ENCODE measurements at places on chromosomes 4 and X.

GRCh38 chr4:90189946-90190345, 62.8 kb downstream of the CCSER1 start:
- no peak for DNase-seq

DNA sequence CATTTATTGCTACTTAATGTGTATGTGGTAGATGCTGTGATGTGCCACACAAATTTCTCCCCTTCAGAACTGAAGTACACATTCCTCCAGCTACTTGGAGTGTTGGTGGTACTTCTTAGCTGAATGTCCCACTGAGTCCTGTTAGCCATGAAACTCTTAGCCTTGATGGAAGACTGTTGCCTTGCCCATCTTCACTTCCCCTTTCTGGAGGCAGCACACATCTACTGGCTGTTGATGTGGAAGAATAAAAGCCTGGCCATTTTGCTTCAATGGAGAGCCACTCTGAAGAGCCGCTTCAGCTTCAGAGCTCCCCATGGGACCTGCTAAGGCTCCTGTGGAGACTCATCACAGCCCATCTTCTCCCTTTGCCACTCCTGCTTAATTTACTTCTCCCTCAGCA, 157.7 kb upstream of the PITX2 start:
- DNase-seq = no peak

GRCh38 chr4:100100985-100101384, 89.3 kb downstream of the DDIT4L start:
- DNase-seq = no peak

- DNase-seq = no peak
Observed at GRCh38 chr4:14532436-14532835, 469.8 kb upstream of the CPEB2 start.

- no peak for DNase-seq
Observed at GRCh38 chr4:98728433-98728832, 70.0 kb upstream of the TSPAN5 start.

Measured in trophoblast cell (in vitro differentiated cells and primary cell).